GM12878 (cell line): ENCODE measurements at places on chromosomes 1 and 21.

GRCh38 chr1:45859221-45859620 lies 55.8 kb downstream of the MAST2 start:
- no peak for DNase-seq

DNA sequence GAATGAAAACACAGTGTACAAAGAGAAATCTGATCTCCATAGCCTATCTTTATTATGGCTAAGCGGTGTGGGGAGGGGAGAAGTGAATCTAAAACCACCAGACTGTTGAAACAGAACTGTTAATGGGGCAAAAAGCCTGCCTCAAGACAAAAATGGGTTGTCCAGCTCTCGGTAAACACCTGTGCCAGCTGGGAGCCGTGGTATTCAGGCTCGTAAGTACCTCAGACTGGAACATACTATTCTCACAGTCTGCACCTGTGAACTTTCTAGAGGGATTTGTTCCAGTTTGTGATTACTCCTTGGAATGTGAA lies 42.7 kb upstream of the ATP1A1 start:
- DNase-seq, result no peak

- DNase-seq, result no peak
Measured at GRCh38 chr1:204304067-204304466, 55.7 kb downstream of the PLEKHA6 start.

- no peak for DNase-seq
Measured at GRCh38 chr21:34968414-34969333, 80.4 kb downstream of the RUNX1 start.

DNA sequence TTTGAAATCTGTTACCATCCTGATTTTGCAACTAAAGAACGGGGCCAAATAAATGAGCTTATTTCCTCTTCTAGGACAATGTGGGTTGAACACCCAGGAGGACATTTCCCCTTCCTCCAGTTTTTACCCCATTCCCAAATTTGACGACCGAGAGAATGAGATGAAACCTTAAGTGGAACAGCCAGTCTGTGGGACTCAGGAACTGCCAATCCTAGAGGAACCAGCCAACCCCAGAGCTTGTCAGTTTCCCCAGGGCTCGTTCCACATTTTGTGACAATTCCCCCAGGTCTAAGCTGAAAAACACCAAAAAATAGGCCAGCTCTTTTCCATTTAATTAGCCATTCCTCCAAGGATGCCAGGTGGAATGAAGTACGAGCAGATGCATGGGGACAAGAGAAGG lies 21.3 kb upstream of the MAPKAPK2 start:
- no peak for DNase-seq

GRCh38 chr1:67853704-67854103 lies 20.4 kb upstream of the GNG12 start:
- no peak for DNase-seq

DNA sequence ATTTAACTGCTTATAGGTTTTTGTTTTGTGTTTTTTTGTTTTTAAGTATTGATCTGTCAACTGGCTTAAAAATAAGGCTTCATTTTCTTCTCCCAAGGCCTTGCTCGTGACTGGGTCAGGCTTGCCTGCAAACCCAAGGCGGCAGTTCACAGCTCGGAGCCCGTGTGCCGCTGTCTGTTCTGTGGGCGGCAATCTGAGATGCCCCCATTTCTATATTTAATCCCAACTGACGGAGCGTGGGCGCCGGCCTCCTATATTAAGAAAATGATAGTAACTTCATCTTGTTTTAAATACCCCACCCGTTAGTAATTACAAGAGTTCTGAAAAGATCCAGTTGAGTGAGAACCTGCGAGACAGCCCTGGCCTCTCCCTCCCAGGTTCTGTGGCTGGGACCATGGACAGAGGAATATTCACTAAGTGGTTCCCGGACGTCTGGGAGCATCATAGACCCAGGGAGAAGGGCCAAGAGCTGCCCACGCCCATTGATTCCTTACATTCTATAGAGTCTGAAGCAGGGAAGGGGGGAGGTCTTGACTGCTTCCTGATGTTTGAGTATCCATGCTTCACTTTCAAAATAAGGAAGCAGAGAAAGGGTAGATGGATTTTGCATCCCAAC lies 42.6 kb upstream of the GPR153 start:
- no peak for DNase-seq

GRCh38 chr1:157438613-157439012 lies 113.7 kb downstream of the FCRL5 start:
- no peak for DNase-seq

DNA sequence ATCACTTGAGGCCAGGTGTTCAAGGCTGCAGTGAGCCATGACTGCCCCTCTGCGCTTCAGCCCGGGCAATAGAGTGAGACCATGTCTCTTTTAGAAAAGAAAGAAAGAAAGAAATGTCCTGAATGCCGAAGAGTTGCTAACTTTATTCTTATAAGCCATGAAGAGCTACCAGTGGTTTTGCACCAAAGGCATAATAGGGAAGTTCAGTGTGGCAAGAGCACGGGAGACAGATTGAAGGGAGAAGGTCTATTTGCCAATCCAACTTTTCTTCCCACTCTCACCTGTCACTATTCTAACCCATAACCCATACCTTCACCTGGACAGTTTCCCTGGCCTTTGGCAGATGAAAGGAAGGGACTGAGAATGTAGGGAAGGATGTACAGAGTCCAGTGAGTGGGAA lies 4.4 kb upstream of the PEA15 start:
- no peak for DNase-seq

DNA sequence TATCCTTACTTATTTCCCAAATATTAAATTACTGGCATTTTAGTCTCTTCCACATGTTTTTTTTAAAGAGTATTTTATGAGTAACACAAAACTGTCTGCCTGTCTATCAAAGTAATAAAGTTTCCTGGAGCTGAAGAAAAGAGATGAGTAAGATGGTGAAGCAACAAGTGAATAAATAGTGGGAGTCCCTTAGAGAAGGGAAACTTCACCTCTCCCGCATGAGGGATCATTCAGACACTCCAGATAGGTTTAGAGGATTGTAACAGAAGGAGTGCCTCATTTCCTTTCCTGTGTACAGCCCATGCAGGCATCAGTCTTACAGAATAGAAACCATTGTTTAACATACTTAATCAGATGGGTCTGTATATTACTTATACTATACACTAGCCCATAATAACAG lies 205.7 kb downstream of the USP25 start:
- DNase-seq, result no peak

- no peak for DNase-seq
Measured at GRCh38 chr1:180256341-180257027, 26.4 kb downstream of the LHX4 start.

DNA sequence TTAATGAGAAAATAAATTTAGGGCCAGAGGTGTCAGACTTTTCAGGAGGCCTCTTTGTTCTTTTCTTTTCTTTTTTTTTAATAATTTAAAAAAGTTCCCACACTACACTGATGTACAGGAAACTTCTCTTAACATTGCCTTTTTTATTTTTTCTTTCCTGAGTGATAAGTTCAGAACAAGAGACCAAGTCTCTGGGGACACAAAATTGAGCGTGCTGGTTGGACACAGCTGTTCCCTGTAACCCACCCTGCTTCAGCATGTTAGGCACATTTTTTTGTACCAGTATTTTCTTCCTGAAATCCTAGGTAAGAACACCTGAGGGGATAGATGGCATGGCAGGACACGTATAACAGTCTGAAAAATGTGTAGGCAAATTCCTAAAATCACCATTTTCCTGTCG lies 50.1 kb downstream of the PBX1 start:
- no peak for DNase-seq

DNA sequence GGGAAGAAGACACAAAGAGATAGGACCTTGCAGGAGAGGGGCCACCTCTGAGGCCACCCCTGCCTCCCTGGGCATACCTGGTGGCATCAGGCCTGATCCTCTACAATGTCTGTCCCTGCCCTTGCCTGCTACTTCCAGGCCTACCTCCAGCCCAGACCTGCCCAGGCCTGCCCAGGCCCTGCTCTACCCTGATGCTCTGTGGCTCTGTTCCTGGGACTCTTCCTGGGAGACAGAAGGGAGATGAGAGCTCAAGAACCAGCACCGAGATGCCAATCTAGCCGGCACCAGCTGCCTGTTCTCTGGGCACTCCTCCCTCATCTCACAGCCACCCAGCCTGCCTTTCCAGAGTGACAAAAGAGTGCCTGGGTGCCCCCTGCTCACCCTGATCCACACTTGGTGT lies 2.7 kb downstream of the CELF3 start:
- no peak for DNase-seq

- no peak for DNase-seq
Measured at GRCh38 chr1:181849071-181849470, 212.4 kb downstream of the ZNF648 start.

- no peak for DNase-seq
Measured at GRCh38 chr1:29551123-29551936, 315.0 kb downstream of the PTPRU start.

- no peak for DNase-seq
Measured at GRCh38 chr1:47592296-47593012, 154.6 kb downstream of the FOXD2 start.

- DNase-seq, result no peak
Measured at GRCh38 chr1:109827466-109827865, 63.7 kb upstream of the EPS8L3 start.

DNA sequence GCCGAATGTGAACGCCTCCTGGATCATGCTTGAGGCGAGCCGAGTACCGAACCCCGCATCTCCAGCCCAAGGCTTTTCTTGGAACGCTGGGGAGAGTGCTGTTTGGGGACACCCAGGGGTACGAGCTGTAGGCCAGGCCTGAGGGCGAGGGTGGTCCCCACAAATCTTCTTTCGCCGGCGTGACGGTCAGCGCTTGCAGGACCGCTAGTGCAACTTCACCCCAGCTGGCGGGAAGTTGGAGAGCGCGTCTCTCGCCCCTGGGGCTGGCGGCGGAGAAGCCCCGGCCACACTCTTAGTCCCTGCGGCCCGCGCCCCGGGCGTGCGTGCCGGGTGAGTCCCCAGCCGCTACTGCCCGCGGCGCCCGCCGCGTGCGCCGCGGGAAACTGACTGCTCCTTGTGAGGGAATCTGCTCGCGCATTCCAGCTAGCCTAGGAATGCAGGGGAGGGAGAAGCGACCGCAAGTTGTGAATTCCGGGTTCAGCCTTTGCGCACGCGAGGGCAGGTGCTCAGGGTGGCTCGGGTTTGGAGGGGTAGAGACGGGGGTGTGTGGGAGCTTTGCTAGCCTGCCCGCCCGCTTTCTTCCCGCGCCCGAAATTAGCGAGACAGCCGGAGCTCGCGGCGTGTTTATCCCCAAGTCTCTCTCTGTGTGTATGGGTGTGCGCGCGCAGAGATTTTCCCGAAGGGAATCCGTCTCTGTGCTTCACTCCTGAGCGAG lies 884 bp downstream of the LHX4 start:
- DNase-seq, result no peak

DNA sequence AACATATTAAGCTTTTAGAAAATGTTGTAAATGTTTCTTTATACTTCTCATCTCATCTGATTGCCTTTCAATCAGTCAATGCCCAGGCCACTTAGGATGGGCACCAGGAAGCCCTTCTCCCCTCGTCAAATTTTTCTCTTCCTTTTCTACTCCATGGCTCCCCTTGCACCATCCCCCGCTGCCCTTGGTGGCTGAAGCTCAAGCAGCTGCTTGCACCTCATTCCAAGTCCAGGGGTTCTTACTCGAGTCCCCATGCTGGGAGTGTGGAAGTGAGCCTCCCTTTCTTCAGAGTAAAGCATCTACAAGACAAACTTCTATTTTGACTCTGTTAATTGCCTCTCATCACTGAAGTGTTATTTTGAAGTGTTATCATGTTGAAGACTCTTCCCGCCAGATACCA lies 39.7 kb upstream of the KRTAP11-1 start:
- no peak for DNase-seq

GRCh38 chr1:197781968-197782721 lies 6.9 kb upstream of the DENND1B start:
- no peak for DNase-seq

DNA sequence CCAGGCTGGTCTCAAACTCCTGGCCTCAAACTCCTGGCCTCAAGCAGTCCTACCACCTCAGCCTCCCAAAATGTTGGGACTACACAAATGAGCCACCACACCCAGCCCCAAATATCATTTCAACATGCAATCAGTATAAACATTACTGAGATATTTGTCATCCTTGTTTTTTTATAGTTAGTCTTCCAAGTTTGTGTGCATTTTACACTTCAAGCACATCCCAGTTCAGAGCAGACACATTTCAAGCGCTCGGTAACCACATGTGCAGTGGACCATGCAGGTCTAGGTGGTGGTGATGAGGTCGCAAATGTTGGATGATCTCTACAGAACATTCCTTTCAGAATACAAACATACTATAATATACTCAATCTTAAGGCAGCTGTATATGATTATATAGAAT lies 23.8 kb upstream of the APP start:
- no peak for DNase-seq
